ENCODE measurements at places on chromosomes 16 and 17. TPM values are rescaled to one million over a fixed set of nuclear protein-coding genes. Genes with fewer than 3 reads are reported as not detected.

The SEPTIN12 gene
- 61.0 TPM for total RNA-seq

The SLC6A2 gene
- 5.7 TPM for total RNA-seq

The SPATA22 gene
- total RNA-seq = 114 TPM

The PLD6 gene
- 39.9 TPM for total RNA-seq

The PRR35 gene
- 7.2 TPM for total RNA-seq

The CORO6 gene
- 15.5 TPM for total RNA-seq

The NETO2 gene
- 24.2 TPM for total RNA-seq

The CLEC18C gene
- 31.9 TPM for total RNA-seq

The ITGA2B gene
- total RNA-seq = 6.7 TPM

The CA4 gene
- 3.1 TPM for total RNA-seq

The TPSD1 gene
- 1.1 TPM for total RNA-seq

The FBXO39 gene
- total RNA-seq = 19.9 TPM

The RAMP2 gene
- total RNA-seq = 6.9 TPM

The KRTAP9-2 gene
- not detected for total RNA-seq

The MARVELD3 gene
- 1.3 TPM for total RNA-seq

The MEOX1 gene
- total RNA-seq = 0.12 TPM

The NOD2 gene
- 4.1 TPM for total RNA-seq

The OR1A2 gene
- not detected for total RNA-seq

The TMEM95 gene
- 6.6 TPM for total RNA-seq

The KIF2B gene
- total RNA-seq = 92.8 TPM

The MEIOC gene
- 85.0 TPM for total RNA-seq

The CHAD gene
- total RNA-seq = 0.81 TPM

The KRTAP4-1 gene
- total RNA-seq = not detected

The CSH1 gene
- 0.71 TPM for total RNA-seq

The SOX8 gene
- 11.2 TPM for total RNA-seq

The MSRB1 gene
- 19.8 TPM for total RNA-seq

The CYGB gene
- total RNA-seq = 3.4 TPM

The MRM1 gene
- total RNA-seq = 7.6 TPM

The CES1 gene
- 2.1 TPM for total RNA-seq

The LPO gene
- total RNA-seq = 1.8 TPM

The PHF23 gene
- total RNA-seq = 61.6 TPM

The RUNDC3A gene
- 53.1 TPM for total RNA-seq

The PRCD gene
- total RNA-seq = 3.8 TPM

The NOXO1 gene
- 7.6 TPM for total RNA-seq

The TM4SF5 gene
- total RNA-seq = not detected

The TNFRSF13B gene
- not detected for total RNA-seq

The EME1 gene
- total RNA-seq = 19.3 TPM

The VASN gene
- 125 TPM for total RNA-seq

The TMEM235 gene
- total RNA-seq = not detected

The PRSS27 gene
- total RNA-seq = 6.4 TPM

The RPL23 gene
- 746 TPM for total RNA-seq

The GPR139 gene
- total RNA-seq = not detected

The TMEM106A gene
- total RNA-seq = 8.4 TPM

The EXOC3L1 gene
- 9.0 TPM for total RNA-seq

The SCN4A gene
- 2.3 TPM for total RNA-seq

Data from testis (tissue), 5 donors.